ENCODE measurements at places on chromosomes 6 and 20.
A peak's percentile ranks its signal among the peaks of the same experiment; 100 is the strongest.

GRCh38 chr6:74181471-74181870 lies 485.5 kb downstream of the CD109 start:
- DNase-seq: no peak

GRCh38 chr6:6635869-6636268 lies 47.3 kb downstream of the LY86 start:
- no peak for DNase-seq

DNA sequence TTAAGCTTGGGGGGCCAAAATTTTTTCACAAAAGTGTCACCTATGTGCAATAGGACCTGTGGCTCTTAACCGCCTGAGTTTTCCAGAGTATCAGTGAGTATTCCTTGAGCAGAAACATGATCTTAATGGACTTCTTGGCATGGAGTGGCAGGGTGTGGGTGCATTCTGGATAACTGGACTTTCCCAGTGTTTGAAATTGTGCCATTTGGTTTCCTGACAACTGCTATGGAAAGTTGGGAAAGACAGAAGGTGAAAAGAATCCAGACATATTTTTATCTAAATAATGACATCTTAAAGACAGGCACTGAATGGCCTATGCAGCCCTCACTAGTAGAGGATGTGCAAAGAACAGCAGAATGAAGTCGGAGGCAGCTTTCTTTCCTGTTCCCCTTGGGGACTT lies 34.3 kb upstream of the ADTRP start:
- no peak for DNase-seq

GRCh38 chr20:13684566-13685222 lies 46.0 kb upstream of the TASP1 start:
- DNase-seq: no peak

DNA sequence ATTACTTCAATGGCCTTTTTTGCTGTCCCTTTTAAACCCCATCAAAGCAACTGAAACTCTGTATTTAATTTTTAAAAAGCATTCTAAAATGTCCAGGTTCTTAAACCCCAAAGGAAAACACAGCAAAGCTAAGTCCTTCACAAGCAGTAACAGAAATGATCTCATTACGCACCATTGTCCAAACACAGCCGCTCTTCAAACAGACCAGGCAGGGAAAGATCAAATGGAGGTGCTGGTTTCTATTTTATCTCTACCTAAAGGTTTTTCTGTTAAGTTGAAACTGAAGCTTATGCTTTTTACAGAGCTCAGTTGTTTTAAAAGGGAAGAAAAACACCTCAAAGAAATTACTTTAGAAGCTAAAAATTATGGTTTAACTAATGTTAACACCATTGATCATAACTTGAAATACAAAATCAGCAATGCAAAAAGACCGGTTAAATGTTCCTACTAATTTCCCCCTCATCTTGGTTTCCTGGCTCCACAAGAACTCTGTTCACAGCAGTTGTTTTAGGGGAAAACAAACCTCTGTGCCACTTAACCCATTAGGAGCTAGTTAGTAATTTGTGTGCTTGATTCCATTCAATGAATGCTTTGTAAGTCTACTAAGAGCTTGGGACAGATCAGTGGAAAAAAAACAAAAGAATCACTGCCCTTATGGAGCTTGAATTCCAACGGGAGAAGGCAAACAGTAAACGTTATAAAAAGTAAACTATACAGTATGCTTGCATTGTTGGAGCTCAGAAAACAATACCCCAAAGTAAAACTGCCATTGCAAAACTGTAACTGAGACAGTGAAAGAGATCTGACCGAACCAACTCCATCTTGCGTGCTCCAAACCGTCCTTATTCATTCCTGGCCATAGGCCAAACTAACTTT lies 87.4 kb downstream of the CD24 start:
- DNase-seq: no peak

DNA sequence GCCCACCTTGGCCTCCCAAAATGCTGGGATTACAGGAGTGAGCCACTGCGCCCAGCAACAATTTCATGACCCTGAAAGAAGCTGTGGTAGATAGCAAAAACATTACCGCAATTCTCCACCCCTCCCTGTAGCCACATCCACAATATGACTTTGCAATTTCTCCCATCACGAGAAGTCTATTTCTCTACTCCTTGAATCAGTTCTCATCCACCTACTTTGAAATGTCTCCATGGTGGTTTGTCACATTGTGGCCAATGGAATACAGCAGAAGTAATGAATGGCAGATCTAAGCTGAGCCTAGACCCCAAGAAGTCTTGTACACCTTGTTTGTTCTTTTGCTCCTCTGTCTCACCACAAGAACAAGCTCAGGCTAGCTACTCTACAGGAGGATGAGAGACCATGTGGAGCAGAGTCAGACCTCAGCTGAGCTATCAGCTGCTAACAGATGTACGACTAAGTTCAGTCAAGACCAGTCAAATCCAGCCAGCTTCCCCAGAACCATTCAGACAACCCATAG lies 6.3 kb downstream of the OXT start:
- DNase-seq: peak; percentile 40

DNA sequence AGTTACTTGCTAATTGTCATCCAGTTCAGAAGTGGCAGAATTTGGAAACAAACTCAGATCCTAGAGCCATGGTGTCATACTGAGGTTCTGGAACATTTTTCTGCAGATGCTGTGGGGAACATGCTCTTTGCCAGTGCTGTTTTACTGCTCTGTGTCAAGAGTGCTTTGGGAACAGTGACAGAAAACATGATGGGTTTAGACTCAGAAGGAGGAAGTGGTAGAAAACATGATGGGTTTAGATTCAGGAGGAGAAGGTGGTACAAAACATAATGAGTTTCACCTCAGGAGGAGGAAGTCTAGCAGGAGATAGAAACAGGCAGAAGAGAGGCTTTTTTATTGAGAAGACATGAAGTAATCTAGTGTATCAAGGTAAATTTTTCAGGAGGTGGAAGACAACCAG lies 815.5 kb downstream of the DHX35 start:
- no peak for DNase-seq

DNA sequence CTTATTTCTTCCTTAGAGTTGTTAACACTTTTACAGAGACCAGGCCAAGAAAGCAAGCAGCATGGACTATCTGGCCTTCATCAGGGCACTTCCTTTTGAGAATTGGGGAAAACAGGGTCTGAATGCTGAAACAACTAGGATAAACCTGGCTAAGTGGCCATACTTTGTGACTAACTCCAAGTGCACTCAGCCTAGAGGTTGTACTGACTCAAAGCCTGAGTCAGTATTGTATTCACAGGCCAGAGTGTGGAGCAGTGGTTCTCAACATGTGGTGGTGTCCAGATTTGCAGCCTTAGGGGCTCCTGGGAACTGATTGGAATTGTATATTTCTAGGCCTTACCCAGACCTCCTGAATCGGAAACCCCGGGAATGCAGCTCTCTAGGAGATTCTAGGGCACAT lies 20.1 kb downstream of the SEC23B start:
- no peak for DNase-seq

DNA sequence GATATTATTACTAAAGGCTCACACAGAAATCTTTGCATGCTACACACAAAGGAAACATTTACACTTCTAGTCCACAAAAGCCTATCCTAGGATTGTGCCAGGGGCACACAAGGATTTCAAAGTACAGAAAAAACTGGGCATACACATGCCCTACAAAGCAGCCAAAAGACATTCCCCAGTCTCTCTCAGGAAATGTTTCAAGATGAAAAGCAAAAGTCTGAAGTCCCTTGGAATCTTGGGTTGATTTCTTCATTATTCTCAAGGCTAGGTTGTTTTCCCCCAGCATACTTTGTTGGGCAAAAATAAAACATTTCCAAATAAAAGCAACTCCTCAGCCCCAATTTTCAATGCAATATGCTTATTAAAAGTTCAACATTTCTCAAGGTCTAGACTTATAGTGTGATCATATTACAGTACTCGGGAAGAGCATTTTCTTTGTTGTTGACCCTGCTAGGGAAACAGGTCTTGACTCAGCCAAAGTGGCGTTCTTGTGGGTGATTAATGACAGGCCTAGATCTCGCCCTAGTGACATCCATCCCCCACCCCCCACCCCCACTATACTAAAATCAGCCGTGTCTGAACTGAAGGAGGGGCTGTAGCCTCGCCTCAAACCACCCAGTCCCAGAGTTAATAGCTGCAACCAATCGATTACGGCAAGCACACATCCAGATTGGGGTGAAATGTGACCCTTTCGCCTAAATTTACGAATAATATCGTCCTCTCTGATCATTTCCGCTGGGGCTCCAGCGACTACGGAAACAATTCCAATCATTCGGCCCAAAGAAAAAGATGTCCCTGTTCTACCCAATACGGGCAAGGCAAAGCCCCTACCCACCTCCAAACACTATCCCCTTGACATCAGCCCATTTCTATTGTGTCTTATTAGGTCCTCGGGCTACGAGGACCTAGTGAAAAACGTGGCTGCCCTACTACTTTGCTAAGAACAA lies 1.4 kb downstream of the AKIRIN2 start:
- DNase-seq: peak; percentile 75

GRCh38 chr6:121733234-121733633 lies 297.8 kb downstream of the GJA1 start:
- no peak for DNase-seq

GRCh38 chr6:38136547-38136946 lies 317.0 kb downstream of the ZFAND3 start:
- DNase-seq: no peak

DNA sequence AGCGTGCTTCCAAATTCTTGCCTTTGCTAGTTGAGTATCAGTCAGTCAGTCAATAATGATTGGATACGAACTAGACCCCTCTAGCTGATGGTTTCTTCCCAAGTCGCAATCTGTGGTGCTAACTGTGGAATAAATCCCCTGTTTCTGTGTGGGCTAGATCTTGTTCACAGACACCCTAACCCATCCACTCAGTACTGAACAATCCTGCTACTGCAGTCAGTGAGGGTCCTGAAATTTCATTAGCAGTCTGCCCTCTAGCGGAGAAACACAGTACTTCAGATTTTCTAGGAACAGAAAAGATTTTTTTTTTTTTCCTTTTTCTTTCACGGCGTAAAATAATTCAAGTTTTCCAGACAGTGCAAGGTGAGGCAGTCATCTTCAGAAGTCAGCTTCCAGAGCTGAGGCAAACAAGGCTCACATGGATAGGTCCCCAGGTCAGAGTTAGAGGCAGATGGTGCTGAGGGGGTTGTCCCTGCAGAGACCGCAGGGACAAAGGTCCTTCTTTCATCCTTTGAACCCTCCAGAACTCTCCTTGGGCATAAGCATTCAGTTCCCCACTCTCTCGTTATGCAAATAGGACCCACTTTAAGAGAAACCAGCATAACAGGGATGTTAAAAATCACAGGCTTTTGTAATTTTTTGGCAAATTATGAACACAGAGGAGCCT lies 119.6 kb downstream of the SCML4 start:
- DNase-seq: peak; percentile 55

- DNase-seq: peak; percentile 8
Observed at GRCh38 chr6:167826896-167827582, at the start of gene AFDN. Gene AFDN, plus strand, starts transcription at chr6:167826911. Its CDS starts 222 bp downstream, at chr6:167827133.

GRCh38 chr6:61809004-61809595 lies 476.9 kb downstream of the KHDRBS2 start:
- DNase-seq: peak; percentile 43

DNA sequence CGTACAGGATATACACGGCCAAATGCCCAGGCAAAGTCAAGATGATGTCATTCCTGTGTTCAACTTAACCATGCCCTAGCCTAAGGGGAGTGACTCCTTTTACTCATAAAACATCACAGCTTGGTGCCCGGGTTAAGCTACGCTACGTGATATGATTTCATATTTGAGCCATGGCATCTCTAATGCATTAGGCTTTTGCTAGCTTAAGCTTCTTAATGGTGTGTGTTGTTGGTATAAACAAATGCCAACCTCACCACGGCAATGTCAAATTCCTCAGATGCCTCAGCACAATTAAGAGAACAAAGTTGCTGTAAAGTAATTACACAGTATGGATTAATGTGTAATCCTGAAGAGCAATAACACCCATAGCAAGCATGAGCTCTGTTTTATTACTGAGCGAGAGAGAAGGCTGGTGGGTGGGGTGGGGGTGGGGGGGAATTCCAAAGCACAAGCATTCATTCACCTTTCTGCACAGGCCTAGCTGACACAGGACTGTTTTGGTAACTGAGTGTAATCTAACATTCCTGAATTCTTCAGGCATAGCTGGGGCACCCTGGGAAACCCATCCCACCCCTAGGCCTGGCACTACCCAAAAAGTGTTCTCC lies 44.7 kb upstream of the CNKSR3 start:
- DNase-seq: no peak

GRCh38 chr20:47670913-47671312 lies 114.4 kb downstream of the SULF2 start:
- no peak for DNase-seq

- peak; percentile 88 for DNase-seq
Observed at GRCh38 chr6:26576929-26577719, 19.6 kb upstream of the ABT1 start.

DNA sequence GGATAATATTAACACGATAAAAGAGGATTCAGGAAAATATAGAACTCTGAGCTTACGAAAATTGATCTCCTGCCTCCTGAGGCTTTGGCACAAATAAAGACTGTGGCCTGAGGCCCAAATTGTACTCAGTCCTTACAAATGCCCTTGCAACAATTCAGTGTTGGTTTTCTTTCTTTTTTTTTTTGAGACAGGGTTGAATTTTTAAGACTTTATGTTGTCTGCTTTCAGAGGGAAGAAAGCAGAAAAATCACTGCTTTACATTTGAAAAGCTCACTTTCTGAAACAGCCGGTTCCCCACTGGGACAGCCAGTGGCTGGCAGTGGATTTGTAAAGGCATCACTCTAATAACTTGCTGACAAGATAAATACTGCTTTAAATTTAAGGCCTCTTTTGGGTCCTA lies 290.5 kb downstream of the SLC35F1 start:
- no peak for DNase-seq

DNA sequence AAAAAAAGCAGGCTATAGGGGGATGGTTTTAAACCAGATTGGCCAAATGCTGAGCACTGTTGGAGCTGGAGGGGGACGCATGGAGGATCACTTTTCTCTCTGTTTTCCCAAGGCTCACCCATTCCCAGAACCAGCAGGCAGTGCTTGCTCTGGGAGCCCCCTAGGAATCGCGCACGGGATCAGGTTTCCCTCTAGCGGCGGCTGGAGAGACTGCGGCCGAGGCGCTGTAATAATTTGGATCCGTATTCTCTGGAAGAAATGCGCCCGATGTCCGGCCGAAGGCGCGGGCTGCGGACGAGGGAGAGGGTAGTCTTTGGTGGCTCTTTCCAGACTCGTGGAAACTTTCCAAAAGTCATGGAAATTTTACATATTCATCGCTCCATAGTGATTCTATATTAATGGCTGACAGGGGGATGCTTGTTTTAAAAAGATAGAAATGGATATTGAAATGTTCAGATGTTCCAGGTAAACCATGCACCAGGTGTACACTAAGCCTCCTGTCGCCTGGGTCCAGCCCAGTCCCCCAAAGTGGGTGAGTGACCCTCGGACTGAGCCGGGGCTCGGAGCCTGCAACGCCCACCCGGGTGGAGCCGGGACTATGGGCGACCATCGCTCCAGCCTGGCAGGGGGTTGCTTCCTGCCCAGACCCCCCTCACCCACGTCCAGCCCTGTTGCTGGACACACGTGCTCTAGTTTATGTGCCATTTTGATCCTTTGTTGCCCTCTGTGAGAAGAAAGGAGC lies 78.7 kb upstream of the PHACTR3 start:
- DNase-seq: peak; percentile 74

DNA sequence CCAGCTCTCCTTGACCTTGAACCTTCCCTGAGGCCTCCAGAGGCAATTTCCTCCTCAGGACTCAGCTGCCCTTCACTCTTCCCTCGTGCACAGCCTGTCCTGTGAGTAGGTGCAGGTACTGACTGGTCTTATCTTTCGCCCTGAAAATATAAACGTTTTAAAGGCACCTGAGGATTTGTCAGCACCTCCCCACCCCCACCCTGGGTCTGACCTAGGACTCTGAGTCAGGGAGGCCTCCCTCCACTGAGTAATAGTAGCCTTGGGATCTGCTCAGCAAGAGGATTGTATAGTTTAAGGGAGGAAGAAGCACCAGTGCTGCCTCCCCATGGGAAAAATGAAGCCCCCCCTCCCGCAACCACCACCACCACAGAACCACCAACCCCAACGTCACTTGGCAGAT lies 54.6 kb downstream of the PPARD start:
- DNase-seq: peak; percentile 24
